ENCODE measurements at places on chromosomes 6 and 20.

DNA sequence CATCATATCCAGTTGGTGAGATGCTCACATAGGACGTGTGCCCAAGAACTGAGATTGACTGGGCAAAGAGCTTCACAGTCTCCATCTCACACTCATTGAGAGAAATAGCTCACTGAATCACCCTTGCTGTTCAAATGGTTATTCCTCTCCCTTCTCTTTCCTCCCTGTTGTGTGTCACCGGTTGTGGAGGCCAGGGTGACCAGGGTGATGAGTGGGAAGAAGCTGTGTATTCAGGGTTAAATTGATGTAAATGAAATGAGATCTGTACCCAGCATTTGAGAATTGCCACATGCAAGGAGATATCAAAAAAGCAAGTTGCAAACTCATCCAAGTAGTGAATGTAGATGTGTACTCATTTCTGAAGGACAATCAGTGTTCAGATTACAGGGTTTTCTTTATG, 36.6 kb upstream of the VAPB start:
- no peak for DNase-seq

- DNase-seq, result no peak
Observed at GRCh38 chr20:45545754-45546453, 1.3 kb downstream of the EPPIN start.

- DNase-seq, result no peak
Observed at GRCh38 chr6:156832231-156832647, 55.1 kb downstream of the ARID1B start.

DNA sequence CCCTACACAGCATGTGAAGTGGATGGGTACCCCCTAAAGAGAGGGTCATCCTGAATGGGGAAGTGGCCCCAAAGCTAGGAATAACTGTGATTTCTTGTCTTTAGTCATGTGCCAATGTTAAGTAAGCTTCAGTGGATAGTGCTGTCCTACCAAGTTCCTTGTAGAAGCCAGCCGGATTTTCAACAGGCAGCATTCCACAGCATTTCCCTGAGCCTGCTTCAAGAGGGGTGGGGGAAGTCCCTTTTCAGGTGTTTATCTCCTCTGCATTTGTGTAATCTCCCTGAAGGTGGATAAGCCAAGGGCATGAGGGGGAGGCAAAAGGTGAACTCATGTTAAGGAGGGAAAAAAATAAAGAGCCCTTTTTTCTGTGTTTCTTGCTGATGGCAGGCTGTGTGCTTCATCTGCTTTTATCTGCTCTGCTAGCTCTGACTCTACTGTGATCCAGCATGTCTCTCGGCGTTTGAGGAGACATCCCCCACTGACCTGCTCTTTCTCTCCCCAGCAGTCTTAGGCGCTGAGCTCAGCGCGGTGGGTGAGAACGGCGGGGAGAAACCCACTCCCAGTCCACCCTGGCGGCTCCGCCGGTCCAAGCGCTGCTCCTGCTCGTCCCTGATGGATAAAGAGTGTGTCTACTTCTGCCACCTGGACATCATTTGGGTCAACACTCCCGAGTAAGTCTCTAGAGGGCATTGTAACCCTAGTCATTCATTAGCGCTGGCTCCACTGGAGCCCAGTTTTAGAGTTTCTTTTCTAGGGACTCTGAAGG, 1.9 kb downstream of the EDN1 start:
- no peak for DNase-seq

DNA sequence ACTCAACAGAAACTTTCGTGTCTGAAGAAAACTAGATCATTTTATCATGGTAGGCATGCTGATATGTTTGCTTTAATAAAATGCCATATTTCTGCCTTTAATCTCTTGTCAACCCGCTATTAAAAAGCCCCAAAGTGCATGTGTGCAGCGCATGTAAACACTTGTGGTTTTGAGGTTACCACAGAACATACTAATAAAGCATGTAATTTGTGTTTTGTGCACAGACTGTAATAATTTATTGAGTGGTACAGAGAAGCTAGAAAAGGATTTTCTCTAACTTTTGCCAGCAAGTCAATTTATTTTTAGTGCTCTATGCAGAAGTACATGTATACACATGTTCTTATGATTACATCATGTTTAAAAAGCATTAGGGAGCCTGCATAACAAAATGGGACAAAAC, 349.9 kb upstream of the SLC35B3 start:
- no peak for DNase-seq

DNA sequence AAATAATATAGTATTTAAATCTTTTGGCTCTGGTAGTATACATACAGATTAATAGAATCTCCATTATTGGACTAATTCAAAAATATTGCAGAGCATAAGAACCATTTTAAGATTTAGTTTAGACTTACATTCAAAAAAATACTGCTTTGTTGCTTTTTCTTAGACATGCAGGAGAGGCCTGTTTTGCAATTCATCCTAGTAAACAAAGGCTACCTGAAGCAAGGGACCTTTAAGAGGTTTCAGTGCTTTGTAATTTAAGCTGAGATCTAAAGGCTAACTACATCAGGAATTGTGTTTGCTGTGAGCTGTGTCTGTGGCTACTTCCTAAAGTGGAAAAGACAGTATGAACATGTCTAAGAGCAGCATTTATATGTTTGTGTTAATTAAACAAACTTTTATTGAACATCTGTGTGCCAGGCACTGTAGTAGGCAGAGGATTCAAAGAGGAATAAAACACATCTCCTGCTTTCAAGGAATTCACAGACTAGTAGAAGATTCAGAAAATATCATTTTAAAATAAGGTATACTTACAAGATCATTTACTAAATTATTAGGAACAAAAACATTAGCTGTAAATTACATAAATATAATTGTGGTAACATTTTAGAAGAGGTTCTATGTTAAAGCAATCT, 29.1 kb upstream of the CALHM6 start:
- DNase-seq, result no peak

DNA sequence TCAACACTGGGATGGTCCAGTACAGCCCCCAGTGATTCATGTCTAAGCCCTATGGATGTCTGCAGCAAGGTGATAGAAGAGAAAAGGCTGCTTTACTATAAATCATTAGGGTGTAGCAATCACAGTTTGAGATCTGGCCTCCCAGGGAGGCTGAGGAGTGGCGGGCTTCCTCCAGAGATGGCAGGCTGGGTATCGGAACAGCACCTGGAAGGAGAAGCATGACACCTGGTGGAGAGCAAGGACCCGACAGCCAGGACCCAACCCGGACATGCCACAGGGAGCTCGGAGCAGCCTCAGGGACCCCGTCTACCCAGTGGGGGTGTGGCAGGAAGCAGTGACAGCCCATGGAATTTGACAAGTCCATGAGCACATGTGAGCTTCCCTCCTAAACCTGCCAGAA, 114.8 kb upstream of the CD93 start:
- DNase-seq, result no peak

- no peak for DNase-seq
Observed at GRCh38 chr6:36751833-36752186, 54.2 kb downstream of the RAB44 start.

DNA sequence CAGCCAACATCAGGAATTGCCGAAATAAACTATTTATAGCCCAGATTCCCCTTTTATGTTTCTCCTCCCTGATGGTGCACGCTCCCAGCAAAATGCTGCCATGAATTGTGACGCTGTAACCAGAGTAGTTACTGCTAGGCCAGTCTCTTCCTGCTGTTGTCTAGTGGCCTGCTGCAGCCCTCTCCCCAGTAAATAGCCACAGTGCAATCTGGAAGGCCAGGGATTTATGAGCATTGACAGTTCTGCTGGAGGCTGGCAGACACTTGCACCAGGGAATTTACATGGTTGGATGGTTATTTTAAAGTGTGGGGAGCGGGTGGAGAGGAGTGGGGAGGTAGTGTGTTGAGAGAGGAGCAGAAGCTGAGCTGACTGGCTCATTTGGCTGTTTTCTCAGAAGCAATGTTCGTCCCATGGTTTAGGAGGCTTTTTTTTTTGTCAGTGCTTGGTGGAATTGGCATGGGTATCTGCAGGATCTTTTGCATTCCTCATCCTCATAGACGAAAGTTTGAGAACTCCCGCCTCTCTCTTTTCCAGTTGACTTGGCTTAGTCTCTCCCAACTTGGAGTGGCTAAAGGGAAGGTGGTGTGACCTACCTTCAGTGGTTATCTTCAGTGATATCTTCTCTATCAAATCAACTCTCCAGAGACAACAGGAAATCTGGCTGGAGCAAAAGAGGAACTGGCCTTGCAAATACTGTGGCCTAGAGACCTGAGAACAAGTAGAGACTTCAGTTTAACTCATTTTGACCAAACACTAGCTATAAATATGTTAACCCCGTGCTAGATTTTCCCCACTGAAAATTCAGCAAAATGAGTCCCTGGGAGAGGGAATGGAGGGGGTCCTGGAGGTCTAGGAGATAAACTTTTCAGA, 99.3 kb upstream of the VSTM2L start:
- no peak for DNase-seq

DNA sequence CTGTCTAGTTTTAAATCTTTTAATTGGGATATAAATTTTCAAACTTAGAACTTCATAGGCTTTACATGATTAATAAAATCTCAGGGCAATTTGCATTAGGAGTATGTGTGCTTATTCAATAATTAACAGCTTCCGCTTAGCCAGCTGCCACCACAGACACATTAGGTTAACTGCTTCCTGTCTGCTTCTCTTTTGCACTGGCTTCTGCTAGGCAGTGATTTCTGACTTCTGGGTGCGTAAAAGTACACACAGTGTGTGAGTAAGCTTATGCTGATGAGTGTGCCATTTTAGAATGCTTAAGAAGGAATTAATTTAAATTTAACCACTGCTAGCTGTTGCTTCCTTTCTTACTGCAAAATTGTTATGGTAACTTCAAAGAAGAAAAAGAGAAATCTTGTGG, 73.9 kb downstream of the F13A1 start:
- DNase-seq, result no peak

GRCh38 chr6:157215717-157216116, 107.6 kb downstream of the TMEM242 start:
- DNase-seq, result no peak

DNA sequence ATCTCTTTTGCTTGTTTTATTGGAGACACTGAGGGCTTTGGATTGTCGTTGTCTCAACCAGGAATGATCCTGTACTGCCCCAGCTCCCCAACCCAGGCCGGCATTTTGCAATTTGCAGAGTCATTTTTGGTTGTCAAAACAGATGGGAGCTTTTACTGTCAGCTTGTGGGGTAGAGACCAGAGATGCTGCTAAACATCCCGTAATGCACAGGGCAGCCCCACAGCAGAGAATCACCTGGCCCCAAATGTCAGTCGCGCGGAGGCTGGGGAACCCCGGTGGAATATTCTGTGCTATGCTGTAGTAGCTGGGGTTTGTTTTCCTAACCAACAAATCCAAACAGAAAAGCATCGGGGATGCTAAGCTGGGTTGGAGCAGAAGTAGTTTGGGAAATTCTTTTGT, 99.7 kb downstream of the TSHZ2 start:
- no peak for DNase-seq

GRCh38 chr6:132708771-132709170, 5.1 kb downstream of the VNN1 start:
- no peak for DNase-seq

DNA sequence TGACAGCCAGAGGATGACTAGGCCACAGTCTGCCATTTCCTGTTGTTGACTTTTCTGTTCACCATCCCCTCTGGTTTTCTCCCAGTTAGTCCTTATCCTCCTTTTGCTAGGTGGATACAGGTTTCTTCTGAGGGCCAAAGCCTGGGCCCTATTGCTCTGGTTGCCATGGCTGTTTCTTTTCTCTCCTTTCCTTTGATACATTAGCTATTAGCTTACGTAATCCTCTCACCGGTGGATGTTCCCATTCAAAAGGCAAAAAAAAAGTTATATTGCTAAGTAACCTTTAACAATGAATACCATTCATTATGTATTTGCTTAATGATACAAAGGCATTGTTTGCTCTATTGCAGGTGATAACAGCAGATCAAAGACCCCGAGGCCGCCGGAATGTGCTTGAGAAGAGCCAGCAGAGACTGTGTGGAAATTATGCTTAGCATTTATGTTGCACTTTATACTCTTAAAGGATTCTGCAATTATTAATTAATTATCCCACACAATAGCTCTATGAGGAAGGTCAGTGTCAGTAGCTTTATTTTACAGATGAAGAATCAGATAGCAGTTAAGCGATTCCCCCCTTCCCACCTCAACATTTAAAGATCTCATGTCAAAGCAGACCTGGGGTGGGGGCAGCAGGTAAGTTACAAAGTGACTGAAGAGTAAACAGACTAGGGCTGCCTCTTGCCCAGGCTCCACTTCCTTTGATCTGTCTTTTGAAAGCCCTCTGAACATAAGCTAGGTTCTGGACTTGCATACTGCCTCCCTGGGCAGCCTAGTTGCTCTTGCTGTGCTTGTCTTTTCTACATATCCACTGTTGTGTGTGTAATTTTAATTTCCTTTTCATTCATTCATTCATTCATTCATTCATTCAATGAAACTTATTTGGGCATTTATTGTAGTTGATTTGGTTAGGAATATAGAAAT, 14.5 kb upstream of the TFB1M start:
- no peak for DNase-seq

DNA sequence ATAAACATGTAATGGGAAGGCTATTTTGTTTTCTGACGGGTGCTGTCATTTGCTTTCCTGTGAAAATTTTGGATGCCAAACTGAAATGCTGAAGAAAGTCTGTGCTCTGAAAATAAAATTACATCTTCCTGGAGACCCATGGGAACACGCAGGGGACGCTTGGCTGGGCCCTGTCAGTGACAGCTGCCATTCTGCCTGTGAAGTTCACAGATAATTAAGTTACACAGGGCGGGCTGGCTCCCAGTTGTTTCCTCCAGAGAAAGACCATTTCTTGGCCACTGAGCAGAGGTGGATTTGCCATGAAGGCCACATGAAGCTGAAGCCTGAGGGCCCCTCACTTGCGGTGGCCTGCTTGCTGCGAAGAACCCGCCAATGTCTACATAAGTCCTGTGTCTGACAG, 93.5 kb downstream of the TMEM170B start:
- DNase-seq, result no peak

GRCh38 chr6:5936140-5936539, 70.6 kb downstream of the NRN1 start:
- DNase-seq, result no peak

DNA sequence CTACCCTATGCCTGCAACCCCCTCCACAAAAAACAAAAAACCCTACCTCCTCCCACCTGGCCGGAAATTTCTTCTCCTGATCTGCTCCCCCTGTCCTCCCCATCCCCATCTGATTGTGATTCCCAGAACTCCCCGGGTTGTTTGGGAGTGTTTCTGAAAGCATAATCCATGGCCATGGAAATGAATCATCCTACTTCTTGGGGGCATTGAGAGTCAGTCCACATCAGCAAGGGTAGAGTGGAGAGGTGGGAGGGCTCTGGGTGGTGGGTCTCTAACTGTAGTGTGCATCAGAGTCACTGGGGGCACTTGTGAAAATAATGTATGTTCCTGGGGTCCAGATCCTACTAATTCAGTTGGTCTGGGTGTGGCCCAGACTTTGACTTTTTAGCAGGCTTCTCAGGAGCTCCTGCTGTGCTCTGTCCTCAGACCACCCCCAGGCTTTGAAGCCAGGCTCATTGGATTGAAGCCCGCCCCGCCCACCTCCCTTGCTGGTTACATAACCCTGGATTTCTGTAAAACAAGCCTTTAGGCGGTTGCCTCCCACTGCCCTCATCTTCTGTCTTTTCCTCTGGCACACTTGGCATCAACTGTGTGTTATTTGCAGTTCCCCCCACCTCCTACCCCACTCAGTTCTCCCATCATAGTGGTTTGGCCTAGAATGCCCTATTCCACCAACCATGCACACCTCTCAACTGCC, 10.5 kb downstream of the PIGT start:
- DNase-seq, result no peak
